Hematopoietic multipotent progenitor cell treated with erythropoietin and hydrocortisone succinate and interleukin-3 and kit ligand, for 15 days (in vitro differentiated cells): ENCODE measurements at places on chromosomes 4 and X.

GRCh38 chr4:80266902-80267380 lies 477 bp downstream of the FGF5 start:
- DNase-seq, result no peak

- no peak for DNase-seq
Measured at GRCh38 chr4:80249144-80249543, 17.3 kb upstream of the FGF5 start.

DNA sequence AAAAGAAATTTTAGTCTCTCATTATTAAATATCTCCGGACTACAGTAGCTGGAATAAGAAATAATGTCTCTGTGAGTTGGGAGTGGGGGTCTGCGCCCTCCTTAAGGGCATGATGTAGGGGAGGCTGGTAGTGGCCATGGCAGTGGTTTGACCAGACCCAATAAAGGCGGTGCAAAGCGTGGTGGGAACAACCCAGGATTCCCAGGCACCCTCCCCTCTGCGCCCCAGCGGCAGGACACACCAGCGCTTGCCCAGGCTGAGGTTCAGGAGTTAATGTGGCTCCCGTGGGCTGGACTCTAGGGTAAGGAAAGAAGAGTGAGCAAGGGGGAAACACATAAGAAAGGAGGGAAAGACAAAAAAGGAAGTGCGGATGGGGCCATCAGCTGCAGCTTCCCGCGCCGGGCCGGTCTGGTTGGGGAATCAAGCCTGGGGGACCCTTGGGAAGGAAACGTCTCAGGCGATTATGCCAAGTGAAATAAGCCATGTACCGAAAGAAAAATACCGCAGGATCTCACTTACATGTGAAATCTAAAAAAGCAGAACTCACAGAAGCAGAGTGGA lies 157.5 kb upstream of the SMIM31 start:
- no peak for DNase-seq

DNA sequence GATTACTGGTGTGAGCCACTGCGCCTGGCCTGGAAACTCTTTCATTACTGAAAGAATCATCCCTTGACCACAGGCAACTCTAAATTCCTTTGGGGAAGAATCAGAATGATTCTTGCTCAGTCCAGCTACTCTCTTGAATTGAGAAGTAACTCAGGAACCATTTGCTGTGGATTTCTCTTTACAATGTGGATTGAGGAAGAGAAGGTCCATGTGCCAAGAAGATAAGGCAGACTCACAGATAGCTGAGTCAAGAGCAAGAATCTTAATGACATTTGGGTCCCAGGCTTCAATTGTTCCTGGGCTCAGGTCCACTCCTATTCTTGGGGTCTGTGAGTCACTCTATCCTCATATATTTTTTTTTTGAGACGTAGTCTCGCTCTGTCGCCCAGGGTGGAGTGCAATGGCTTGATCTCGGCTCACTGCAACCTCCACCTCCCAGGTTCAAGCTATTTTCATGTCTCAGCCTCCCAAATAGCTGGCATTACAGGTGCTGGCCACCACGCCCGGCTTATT lies 6.2 kb upstream of the MGARP start:
- no peak for DNase-seq

DNA sequence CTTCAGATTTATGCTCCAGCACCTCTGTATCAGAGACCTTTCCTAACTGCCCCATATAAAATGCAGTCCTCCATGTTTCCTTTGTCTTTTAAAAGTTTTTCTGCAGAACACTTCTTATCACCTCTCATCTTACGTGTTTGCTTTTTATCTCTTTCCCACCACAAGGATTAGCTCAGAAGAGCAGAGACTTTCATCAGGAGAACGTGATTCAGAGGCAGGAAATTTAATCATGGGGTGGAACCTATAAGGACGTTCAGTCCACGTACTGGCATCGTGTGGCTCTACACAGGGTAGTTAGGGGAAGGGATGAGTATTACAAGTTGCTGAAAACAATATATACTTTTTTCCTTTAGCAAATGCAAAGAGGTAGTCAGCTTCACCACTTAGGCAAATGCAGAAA lies 98.7 kb downstream of the SORBS2 start:
- no peak for DNase-seq

DNA sequence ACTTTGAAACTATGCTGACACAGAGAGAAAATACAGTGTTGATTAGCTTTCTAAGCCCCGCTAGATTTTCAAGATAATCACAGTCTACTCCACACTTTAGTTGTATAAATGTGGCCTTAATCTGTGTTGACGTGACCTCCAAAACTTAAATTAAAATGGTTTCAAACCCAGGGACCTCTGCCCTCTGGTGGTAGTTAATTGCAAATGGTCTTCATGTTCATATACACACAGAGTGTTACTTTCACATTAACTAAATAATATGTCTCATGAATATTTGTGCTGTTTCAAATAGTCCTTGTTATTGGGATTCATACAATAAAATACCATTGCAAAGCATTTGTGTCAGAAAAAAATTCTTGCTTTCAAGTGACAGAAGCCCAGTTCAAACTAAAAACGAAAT lies 64.3 kb downstream of the TASL start:
- no peak for DNase-seq

DNA sequence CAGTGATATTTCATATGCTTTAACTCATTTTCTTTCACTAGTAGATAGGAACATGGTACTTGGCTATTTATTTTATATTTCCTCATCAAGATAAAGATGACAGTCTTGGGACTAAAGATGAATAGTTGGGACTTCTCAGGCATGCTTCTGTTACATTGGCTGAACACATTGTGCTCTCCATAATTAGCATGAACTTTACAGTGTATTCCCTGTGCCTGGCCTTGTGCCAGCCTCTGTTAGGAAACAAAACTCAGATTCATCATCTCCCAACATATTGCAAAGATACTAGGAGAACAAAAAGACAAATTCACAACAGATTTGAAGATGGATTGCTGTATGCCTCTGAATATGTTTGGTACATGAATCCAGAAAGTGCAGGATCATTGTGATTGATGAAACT lies 26.4 kb downstream of the GRIA2 start:
- DNase-seq, result no peak

DNA sequence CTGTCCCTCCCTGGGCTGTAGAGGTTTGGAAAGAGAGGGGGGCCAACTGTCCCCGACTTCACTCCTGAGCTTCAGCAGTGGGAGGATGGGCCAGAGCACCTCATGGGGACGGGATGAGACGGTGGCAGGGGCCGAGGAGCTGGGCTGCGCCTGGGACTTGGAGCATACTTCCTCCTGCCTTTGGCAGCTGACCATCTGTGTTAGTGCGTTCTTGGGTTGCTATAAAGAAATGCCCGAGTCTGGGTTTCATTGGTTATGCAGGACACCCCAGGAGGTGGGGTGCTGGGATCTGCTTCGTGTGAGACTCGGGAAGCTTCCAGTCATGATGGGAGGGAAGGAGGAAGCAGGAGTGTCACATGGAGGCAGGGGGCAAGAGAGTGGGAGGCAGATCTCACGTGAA lies 7.4 kb downstream of the PSAPL1 start:
- DNase-seq, result no peak

DNA sequence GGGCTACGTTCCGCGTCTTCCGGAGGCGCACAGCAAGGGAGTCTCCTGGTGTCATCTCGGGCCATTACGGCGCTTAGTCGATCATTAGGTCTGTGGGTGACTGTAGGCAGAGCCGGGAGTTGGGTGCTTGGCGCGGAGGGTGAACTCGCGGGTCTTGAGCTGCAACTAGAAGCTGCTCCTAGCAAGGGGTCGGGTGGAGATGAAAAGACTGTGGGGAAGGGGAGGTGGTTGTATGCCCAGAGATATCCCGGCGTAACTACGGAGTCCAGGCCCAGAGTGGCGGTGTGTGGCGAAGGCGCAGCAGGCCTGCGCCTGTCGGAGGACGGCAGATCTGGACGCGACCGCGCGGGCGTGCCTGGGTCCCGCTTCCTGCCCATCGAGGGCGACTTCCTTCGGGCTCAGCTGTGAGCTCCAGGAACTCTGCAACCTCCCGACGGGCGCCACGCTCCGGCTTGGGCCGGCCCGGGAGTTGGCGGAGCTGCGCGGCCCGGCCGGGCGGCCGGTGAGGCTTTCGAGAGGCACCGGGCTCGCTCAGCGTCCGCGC lies 2.7 kb upstream of the NKX3-2 start:
- DNase-seq, result no peak

- no peak for DNase-seq
Measured at GRCh38 chr4:78145622-78146021, 88.5 kb downstream of the FRAS1 start.

DNA sequence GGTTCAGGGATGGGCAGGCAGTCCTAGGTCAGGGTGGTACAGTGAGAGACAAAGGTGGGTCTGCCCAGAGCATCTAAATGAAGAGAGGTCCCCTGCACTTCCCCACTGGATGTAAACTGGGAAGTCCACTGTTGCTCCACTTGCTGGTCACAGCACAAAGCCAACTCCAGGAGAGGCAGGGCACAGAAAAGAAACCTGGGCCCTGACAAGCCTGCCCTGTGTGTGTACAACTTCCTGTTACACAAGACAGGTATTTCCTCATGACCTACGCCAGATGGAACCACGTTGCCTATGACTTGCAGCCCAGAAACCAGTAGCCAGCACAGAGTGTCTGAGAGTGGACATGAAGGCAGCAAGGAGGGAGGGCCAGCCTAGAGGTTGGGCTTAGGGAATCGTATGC lies 161.8 kb downstream of the SH3KBP1 start:
- no peak for DNase-seq

GRCh38 chr4:154928640-154929257 lies 147.7 kb downstream of the RBM46 start:
- DNase-seq, result no peak

GRCh38 chr4:27005501-27005900 lies 144.9 kb downstream of the STIM2 start:
- no peak for DNase-seq

- no peak for DNase-seq
Measured at GRCh38 chr4:16227462-16227868, 1.2 kb upstream of the TAPT1 start.

DNA sequence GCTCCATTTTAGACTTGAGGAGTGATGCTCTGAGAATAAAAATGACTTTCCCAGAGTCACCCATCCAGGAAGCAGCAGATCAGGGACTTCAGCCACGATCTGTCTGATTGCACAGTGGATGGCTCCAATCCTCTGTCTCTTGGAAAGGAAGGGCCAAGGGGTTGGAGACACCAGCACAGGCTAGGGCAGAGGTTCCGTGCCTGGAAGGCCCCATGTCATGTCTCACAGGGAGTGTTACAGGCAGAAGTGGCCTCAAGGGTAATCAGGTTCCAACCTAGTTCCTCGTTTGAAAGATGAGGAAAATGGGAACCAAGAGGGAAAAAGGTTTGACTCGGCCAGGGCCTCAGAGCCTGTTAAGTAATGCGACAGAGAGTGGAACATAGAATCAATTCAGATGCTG lies 160.0 kb downstream of the EFNB1 start:
- DNase-seq, result no peak

DNA sequence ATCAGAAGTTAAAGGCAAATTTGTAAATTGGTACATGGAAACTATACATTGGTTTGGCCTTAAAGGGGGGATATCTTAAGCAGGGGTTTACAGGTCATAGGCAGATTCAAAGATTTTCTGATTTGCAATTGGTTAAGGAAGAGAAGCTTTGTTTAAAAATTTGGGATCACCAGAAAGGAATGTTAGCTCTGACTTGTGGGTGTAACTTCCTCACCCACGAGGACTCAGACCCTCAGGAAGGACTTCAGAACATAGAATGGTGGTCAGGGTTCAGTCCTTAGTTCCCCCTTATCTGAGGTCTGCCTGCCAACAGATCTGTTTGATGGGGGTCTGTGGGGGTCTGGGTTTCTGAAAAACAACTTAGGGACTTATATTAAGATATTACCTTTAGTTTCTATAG lies 427.4 kb upstream of the DIPK2B start:
- no peak for DNase-seq

GRCh38 chrX:68428431-68428830 lies 4.9 kb downstream of the OPHN1 start:
- no peak for DNase-seq

GRCh38 chrX:8689473-8689872 lies 42.5 kb downstream of the ANOS1 start:
- no peak for DNase-seq

DNA sequence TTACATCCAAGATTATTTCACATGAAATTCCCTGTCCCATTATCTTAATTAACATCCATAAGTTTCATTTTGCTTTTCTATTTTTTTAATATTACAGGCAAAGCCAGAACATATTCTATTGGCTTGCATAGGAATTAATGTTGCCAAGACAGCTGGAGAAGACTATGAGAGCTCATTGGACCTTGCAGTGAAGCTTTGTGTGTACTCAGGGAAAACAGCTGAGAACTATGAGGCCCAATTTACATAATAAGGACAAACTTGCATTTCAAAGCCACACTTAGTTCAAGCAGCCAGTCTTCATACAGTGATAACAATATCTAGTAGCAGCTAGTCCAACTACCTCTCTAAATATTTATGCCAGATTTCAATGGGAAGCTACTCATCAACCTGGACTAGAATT lies 134.4 kb downstream of the DDX53 start:
- DNase-seq, result no peak

DNA sequence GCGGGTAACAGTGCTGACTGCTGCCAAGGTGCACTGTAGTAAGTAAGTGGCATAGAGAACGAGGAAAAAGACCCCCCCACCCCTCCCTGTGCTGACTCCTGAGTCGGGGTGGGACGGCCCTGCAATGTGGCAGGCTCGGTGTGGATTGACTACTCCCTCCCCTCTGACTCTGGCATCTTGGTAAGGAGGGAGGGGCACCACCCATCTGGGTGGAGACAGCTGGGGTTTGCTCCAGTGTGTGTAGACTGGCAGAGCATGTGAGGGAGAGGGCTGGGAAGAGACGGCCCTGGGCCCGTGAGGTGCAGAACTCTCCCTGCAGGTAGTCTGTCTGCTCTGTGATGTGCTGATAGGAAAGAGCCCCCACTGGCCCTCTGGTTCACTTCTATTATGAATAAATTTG lies 31.0 kb downstream of the NSG1 start:
- no peak for DNase-seq

GRCh38 chr4:32858971-32859370 lies 2138.8 kb downstream of the PCDH7 start:
- DNase-seq, result no peak

- no peak for DNase-seq
Measured at GRCh38 chr4:179631321-179631720, 2189.1 kb upstream of the AGA start.

DNA sequence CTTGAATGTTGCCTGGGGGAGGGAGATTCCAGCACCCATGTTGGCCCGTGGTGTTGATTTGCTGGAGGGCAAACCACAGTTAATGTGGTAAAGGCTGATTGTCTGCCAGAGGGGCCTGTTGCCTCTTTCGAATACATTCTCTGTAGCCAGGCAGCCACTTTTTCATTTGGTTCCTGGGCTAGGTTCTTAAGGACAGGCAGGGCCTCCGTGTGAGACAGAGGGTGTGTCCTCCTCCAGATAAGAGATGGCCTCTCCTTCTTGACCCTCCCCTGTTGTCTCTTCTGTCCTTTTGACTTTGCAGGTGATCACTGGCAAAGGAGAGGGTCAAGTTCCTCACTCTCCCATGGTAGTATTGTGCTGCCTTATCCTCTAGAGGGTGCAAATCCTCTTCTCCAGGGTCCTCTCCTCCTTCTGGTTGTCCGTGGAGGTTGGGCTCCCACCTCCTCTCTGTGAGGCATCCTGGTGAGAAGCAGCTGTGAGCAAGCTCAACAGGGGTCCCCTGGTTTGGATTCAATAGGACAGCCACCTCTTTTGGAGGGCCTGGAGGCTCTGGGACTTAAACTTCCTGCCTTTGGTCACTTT lies 44.9 kb downstream of the ZNF182 start:
- DNase-seq, result no peak
